ENCODE measurements at places on chromosomes 7 and 10.

- no peak for DNase-seq
Observed at GRCh38 chr10:126503392-126504062, 115.2 kb upstream of the ADAM12 start.

- DNase-seq: no peak
Observed at GRCh38 chr7:108464743-108465142, 8.5 kb upstream of the NRCAM start.

DNA sequence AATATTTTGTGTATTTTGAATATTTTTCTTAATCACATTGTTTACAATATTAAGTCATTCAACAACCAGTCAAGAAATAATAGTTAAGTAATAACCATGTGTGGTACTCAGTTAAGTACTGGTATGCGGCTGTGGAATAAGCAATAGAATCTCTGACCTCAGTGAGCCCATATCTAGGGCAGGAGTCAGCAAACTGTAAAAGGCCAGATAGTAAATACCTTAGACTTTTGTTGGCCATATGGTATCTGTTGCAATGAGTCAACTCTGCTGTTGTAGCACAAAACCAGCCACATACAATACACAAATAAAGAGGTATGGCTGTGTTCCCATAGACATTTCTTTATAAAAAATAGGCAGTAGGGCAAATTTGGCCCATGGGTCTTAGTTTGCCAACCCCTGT, 311.6 kb upstream of the SEMA3A start:
- no peak for DNase-seq

DNA sequence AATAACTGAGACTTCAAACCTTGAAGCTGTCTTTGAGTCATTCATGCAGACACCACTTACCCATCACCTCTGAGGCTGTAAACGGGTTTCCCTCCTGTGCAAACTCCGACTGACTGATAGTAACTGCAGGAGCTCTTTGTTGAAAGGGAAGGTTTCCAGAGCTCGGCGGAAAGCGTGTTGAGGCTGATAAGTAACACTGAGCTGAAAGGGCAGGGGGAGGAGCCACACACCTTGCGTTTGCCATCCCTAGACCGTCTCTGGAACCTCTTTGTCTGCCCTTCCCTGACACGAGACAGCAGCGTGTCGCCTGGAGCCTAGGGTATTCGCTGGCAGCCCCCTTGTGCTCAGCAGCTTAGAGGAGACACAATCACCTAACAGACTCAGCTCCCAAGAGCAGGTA, 134.0 kb downstream of the PAXIP1 start:
- DNase-seq: no peak

GRCh38 chr10:114087655-114088054, 44.0 kb downstream of the ADRB1 start:
- no peak for DNase-seq

DNA sequence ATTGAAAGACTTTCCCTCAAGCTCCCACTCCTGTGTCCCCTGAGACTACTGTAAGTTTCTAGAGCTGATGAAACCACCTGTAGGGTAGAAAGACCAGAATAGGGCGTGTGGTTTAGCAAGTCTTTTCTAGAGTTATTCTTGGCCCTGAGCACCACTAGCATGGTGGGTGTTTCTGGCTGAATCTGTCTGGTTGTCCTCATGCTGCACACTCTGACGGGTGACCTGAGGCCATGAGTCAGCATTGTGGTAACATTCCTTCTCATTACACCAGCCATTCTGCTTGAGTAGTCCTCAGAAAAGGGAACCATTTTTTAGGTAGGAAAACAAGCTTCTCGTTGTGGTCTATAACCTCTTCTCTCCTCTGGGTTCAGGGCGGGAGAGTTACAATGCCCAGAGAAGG, 250.3 kb downstream of the SNX13 start:
- peak; percentile 78 for DNase-seq

DNA sequence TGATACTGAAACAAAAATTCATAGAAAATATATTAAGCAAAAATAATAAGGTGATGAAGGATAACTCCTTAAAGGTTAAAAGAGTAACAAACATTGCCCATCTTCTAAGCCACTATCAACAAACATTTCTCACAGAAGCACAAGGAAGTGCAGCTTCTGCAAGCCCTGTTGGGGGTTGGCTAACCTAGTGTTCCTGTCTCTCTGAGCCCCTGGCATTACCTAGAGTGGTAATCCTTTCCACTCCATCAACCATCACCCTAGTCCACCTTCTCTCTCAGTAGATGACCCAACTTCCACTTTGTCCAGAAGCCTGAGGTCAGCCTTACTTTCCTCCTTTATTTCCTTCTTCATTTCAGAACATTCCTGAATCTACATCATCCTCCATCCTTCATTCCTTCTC, 59.7 kb downstream of the HIPK2 start:
- no peak for DNase-seq

DNA sequence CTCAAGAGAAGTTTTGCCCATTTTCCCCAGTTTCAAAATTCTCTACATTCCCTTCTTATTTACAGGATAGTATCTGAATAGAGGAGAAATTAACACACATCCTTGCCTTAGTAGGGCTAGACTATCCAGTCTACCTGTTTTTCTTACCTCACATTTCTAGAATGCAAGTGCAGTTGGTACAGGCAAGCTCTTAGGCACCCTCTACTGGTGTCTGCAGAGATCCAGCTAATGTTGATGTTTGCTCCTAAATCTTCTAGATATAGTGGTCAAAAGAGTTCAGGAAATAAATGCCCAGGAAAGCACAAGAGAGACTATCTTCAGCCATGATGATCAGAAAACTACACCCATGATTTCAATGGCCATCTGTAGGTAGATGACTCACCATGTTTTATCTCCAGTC, 205.3 kb downstream of the HTR7 start:
- DNase-seq: no peak

- no peak for DNase-seq
Observed at GRCh38 chr7:35780070-35780469, 20.8 kb upstream of the SEPTIN7 start.

GRCh38 chr7:51060536-51060935, 256.1 kb downstream of the COBL start:
- no peak for DNase-seq

DNA sequence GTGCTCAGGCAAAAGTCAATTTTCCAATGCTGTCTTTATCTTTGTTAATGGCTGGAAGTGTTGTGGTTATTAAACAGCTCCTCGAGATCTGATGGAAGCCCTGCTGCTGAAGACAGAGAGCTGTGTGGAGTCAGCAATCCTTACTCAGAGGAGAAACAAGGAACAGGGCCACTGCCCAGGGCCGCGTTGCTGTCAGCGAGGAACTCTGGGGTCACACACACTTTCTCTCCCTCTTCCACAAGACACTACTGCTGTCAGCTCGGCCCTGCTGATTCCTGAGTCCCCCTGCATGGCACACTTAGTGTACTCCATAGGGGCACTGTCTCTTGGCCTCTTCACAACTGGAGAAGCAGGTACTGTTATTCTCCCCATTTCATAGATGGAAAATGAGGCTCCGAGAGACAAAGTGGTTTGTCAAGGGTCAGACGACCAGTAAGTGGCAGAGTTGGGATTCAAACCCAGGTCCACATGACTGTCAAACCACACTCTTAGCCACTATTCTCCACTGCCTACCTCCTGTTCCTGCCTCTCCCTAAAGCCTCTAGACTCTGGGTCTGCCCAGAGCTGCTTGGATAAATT, 29.3 kb upstream of the PDCD4 start:
- no peak for DNase-seq

GRCh38 chr10:117746541-117747448, 204.2 kb downstream of the EMX2 start:
- no peak for DNase-seq

DNA sequence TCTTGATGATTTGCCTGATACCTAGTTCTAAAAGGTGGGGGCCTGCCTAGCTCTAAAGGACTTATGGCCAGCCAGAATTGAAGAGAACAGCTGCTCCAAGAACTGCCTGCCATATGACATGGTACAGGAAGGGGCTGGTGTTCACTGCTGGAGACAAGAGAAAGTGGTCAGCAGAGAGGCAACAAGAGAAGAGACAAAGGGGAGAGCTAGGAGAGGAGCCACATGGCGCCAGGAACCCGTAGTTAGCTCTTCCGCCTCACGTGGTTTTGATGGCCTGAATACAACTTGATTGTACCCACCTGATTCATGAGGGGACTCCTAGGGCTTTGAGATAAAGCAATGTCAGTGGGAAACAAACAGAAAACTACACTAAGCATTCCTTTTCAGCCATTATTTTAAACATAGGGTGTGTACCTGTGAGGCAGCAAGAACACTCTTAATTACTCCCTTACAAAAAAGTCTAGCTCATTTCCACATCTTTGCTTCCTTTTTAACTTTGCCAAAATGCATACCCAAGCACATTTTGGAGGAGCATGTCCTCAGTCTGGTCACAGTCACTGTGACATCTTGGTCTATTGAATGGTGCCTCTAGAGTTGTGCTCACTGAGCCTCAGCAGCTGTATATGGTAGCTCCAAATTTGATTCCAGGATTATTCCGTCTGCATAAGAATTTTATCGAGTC, 71.6 kb downstream of the CCDC71L start:
- DNase-seq: no peak

DNA sequence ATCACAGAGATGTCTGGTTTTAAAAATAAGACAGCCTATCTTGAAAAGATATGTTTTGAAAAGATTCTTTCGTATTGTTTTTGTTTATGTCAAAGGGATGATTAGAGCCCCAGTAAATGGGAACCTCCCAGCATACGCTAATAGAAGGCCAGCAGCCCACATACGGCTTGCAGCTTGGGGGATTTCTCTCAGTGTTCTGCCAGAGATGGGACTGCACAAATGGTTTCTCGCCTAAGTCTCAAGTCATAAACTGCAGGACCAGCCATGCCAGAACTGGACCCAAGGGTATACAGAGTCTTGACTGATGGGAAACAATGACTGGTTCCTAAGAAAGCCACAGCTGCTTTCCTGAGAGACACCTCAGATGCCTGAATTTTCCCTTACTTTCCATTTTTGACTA, 306.9 kb upstream of the DGKB start:
- no peak for DNase-seq

GRCh38 chr10:129793479-129793878, 170.6 kb downstream of the EBF3 start:
- no peak for DNase-seq

DNA sequence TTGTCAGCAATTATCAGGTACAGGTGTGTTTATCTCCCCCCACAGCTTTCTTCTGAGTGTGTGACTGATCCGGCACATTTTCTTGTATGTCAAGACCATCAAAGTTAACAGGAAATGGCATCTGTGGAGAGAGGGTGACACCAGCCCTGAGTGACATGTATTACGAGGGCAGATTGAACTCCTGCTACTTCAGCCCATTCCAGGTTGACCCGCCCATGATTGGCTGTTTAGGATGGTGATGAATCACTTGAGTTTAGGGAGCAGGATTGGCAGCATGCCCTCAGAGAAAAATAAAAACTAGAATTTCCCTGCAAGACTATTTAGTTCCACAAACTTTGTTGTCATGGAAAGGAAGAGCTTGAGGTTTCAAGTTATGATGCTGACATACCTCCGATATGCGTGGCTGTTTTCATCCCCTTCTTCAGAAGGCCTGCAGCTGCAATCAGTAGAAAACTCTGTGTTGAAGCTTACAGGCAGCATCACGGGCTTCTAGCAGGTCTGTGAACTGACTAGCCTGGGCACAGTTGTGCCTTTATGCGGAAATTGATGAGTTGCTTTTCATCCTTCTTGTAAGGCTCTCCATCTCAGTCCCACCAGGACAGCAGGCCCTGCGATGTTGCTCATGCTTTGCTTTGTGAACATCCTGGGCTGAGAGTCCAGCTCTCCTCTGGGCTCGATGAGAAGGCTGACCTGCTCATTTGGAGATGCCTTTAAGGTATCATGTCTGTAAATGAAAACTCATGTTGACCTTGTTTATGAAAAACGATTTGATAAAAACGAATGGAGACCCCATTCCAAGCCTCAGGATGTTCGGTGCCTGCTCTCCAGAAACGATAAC, 8.0 kb upstream of the CELF2 start:
- no peak for DNase-seq

GRCh38 chr10:8194050-8194449, 139.6 kb downstream of the GATA3 start:
- no peak for DNase-seq

DNA sequence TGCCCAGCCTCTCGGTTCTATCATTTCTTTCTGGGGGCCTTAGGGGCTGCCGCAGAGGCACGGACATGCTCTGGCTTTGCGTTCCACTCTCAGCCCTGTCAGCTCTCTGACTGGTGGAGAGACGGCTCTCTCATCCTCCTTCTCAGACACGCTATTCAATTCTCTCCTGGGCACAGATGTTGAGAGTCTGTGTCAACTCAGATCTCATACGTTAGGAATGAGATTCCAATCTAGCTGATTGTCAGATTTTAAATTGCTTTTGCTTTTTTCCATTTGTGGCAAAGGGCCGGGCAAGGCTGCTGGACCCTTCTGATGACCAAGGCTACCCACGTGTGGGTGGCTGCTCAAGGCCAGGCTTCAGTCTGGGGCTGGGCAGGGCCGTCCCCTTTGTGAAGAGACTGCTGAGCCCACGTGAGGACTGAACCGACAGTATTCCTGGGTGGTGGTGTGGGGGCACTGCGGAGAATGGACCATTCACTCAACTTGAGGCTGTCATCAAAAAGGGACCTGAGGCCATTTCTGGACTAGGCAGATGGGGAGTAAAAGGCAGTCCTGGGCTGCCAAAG, 71.5 kb downstream of the CLEC2L start:
- DNase-seq: no peak

GRCh38 chr10:13857451-13857850, 270.7 kb downstream of the PRPF18 start:
- DNase-seq: no peak

GRCh38 chr7:23345601-23346000, 46.5 kb downstream of the MALSU1 start:
- DNase-seq: no peak

- DNase-seq: no peak
Observed at GRCh38 chr7:101200862-101201599, at the start of gene MOGAT3. MOGAT3 (minus strand) TSS chr7:101201036; CDS start chr7:101200854, 182 bp downstream.

DNA sequence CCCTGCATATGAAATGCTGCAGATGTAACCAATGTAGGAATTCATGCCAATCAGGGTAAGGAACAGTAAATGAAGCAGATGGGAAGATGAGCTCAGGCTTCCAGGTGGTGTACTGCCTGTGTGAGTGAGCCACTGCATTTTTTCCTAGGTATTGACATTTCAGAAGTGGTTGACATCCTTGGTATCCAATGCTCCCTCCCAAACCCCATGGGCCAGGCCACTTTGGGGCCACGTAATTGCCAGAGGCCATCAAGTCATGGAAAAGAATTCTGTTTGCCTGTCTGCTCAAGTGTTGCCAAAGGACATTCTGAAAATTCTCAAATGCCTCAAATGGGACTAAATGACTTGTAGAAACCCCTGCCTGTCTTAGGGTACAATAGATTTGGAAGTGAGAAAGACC, 384.6 kb downstream of the GATA3 start:
- DNase-seq: no peak

- DNase-seq: no peak
Observed at GRCh38 chr7:108294595-108294994, 161.6 kb downstream of the NRCAM start.

DNA sequence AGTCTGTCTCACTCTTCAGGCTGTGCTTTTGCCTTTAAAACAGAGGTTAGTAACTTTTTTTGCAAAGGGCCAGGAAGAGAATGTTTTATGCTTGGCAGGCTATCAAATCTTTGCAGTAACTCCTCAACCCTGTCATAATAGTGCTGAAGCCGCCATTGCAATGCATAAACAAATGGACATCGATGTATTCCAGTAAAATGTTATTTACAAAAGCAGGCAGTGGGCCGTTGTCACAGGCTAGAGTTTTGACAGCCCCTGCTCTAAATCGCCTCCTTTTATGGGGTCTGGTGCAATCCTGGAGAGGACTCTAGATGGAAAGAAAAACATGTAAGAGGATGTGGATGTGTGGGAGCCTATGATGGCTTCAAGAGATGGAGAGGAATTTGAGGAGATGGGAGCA, 568.3 kb downstream of the TYW1 start:
- DNase-seq: no peak

Measured in brain pericyte (primary cell).